Fibroblast of skin of abdomen (primary cell): ENCODE measurements at places on chromosomes 6 and 20.

- no peak for DNase-seq
These were observed 11.0 kb upstream of the FOXF2 start for GRCh38 chr6:1378065-1379016.

DNA sequence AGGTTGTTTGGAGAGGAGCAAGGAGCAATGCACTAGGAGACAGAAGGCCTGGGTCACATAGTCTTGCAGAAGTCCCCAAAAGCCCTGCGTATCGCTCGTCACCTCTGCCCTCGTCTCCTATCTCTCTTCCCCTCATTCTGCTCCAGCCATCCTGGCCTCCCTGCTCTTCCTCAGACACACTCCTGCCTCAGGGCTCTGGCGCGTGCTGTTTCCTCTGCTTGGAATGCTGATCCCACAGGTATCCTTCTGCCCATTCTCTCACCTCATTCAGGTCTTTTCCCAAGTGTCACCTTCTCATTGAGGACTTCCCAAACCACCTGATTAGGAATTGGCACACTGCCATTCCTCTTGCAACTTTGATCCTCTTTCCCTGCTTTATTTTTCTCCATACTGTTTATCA, 9.0 kb upstream of the SLC2A10 start:
- DNase-seq: no peak

- peak; percentile 27 for DNase-seq
These were observed 11.3 kb downstream of the NOX3 start for GRCh38 chr6:155444120-155444917.

- peak; percentile 18 for DNase-seq
These were observed 97.3 kb downstream of the GPR6 start for GRCh38 chr6:110075406-110075805.

DNA sequence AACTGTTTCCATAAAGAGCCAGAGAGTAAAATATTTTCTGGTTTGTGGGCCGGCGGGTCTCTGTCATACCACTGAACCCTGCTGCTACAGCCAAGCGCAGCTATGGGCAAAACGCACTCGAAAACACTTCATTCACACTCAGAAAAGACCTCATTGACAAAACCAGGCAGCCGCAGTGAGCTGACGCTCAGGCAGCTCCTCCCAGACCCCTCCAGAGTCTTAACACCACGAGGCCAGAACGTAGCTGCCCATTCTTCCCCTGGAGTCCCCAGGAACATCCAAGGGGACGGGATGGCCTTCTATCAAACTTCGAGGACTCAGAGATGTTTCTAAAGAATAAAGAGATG, 35.6 kb upstream of the ZBP1 start:
- DNase-seq: no peak

GRCh38 chr6:157090736-157091135, 232.6 kb downstream of the TMEM242 start:
- no peak for DNase-seq

DNA sequence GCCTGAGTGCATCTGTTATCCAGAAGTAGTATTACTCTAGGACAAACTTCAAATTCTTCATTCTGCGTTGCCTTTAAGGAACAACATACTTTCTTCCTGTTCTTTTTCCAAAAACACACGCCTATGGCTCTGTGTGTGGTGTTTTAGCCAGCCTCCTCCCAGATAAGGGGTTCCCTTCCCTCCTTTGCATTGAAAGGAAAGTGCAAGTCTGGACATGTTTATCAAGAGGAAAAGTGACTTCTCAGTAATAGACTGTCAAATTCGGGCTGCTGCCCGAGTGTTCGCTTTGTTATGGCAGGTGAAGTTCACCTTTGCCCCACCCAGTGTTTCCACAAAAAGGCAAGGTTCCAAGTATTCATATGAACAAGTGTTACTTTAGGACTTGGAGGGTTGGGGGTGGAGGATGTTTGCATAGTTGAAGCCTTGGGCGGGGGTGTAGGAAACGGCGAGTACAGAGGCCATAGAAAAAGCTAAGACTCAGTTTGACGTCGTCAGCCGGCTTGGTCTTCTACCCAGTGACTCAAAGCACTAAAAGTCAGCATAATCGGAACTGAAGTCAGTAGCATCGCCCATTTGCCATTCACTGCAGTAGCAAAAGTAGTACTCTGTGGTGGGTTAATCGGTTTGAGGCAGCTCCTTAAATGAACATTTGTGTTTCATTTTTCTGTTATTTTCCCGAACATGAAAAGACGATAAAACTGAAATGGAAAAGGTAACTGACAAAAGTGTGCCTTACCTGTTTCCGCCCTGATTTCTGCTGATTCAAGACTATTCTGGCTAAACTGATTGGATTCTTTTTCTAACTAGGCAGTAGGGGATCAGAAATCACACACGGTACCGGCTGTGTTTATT, 12.5 kb downstream of the PRDM1 start:
- DNase-seq: peak; percentile 71

GRCh38 chr6:9937031-9937763, 477.7 kb downstream of the TFAP2A start:
- DNase-seq: no peak

GRCh38 chr6:40442591-40442990, 144.6 kb downstream of the LRFN2 start:
- DNase-seq: no peak

DNA sequence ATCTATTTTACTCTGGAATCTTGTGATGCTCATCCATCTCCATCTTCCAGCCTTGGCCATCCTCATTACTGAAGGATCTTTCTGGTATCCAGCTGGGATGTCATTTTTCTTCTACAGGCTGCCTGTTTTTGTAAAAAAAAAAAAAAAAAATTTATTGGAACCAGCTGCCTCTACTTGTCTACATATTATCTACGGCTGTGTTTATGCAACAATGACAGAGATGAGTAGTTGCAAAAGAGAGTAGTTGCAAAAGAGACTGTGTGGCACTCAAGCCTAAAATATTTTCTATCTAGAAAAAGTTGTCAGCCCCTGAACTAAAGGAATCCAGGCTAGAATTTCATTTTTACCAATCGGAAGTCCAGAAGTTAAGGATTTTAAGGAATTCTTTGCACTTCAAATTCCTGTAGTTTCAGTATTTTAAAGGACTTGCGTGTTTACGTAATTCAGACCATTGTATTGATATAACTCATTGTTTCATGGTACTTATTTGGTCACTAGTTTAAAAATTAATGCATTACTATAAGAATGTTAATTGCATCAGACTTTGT, 38.6 kb upstream of the PLCG1 start:
- peak; percentile 82 for DNase-seq

DNA sequence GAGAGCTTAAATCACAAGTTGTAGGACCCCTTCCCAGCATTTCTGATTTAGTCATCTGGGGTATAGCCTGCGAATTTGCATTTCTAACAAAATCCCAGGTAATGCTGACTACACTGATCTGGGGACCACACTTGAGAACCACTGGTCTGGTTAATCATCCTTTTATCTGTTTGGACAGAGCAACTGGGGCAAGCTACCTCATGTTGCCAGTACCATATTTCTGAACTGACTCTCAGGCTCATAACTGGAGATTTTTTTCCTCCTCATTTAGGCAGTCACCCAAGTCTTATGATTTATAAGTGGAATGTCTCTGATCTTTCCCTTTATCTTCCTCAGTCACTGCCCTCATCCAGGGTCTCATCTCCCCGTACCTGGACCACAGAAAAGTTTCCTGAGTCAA, 12.0 kb upstream of the GTF3C6 start:
- no peak for DNase-seq

DNA sequence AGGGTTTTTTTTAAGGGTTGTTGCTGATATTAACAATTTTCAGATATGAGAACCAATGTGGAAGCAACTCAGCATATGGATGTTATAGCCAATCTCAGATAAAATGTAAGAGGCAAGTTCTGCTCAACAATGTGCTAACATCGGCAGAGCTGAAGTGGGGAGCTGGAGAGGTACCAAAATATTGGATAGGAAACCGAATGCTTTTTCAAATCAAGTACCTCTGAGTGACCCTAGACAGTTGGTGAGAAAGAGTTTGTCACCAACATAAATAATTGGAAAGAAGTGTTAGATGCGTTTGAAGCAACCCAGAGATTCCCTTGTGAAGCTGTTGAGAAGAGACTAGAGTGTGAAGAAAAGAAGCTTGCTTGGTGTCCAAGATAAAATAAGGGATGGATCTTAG, 140.7 kb downstream of the SOX4 start:
- no peak for DNase-seq

- no peak for DNase-seq
These were observed 22.7 kb downstream of the PIM1 start for GRCh38 chr6:37192666-37193065.

DNA sequence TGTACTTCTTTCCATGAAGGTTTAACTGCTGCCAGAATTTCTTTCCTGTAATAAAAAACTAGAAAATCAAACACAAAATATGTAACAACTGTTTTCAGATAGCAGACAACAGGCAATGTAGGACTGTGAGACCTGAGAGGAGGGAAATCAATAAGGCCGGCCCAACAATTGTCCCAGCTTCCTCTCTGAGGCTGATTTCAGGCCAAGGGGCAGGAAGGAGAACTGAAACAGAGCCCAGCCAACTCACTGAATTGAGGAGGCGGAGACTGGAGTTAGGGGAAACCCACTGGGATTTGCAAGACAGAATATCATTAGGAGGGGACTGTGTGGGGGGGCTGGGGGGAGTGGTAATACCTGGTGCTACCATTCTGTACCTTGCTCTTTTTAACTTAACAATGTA, 42.2 kb downstream of the FLRT3 start:
- no peak for DNase-seq

DNA sequence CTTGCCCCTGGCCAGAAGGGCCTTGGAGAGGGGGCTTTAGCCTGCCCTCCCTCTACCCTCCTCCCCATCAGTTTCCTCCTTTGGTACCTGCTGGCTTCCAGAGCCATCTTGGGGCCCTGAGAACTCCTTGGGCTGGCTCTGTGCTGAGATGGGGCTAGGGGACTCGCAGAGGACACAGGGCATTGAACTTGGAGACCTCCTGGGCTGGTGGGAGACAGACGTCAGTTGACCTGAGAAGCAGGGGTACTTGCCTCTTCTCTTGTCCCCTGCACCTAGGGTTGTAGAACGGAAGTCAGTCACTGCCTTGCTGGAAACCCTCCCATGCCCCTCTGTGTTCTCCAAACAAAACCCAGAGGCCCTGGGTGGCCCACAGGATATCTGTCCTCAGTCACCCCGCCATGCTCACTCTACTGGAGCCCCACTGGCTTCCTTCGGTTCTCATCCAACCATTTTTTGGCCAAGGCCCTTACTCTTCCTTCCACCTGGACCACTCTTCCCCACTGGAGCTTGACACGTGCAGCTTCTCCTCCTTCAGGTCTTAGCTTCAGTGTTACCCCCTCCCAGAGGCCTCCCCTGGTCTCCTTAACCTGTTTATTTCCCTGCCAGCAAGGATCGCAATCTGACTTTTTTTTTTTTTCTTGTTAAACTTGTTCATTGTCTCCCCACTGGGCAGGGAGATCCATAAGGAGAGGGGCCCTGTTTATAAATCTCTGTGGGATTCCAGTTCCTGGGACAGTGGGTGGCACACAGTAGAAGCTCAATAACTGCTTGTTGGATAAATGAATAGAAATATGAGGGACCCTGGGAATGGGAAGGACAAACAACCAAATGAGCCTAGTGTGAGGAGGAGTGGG, 971 bp downstream of the RBCK1 start:
- no peak for DNase-seq

GRCh38 chr20:50310673-50311051, 120.0 kb downstream of the CEBPB start:
- DNase-seq: no peak

GRCh38 chr6:45369870-45370269, 7.9 kb downstream of the SUPT3H start:
- no peak for DNase-seq

GRCh38 chr6:16663901-16664300, 97.4 kb downstream of the ATXN1 start:
- peak; percentile 74 for DNase-seq

DNA sequence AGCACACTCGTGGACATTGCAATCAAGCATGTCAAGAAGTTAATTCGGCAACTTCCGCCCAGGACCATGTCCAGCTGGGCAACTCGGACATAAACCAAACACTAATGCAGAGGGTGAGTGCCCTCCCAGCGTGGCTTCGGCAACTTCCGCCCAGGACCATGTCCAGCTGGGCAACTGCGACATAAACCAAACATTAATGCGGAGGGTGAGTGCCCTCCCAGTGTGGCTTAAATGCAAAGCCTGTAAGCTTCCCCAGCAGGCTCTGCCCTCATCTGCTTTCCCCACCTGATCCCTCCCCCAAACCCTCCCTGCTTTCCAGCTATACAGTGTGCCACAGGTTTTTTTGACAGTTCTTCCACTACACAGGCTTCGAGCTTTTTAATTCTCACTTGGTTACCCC, 143.4 kb downstream of the PXDC1 start:
- no peak for DNase-seq

GRCh38 chr20:45919542-45920399, 7.8 kb upstream of the PLTP start:
- DNase-seq: peak; percentile 54

DNA sequence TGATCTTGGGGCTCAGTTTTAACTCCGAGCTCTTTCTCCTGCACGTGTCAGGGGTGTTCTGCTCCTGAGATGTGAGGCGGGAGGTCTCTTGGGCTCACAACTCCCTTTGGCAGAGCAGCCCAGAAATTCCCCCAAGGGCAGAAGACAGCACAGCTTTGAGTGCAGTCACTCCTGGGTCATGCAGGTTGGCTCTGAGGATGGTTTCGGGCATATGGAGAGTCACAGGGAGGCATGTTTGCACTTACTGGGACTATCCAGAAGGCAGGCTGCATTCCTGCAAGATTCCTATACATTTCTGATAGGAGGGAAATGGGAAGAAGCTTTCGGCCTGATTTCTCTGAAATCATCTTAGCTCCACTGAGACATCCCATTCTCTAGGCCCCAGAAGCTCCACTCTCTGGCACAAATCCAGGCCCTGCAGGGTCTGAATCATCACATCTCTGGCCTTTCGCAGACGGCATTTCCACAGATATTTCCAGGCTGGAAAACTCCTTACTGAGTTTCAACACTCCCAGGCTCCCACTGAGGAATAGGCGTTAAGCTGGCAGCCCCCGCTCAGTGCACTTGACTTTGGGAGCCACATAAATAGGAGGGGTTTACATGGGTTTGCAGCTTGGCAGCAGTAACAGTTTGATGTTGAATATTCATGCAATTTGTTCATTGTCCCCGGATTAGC, 39.7 kb downstream of the AGPAT4 start:
- peak; percentile 95 for DNase-seq
